ENCODE measurements at places on chromosomes 5 and 9.

DNA sequence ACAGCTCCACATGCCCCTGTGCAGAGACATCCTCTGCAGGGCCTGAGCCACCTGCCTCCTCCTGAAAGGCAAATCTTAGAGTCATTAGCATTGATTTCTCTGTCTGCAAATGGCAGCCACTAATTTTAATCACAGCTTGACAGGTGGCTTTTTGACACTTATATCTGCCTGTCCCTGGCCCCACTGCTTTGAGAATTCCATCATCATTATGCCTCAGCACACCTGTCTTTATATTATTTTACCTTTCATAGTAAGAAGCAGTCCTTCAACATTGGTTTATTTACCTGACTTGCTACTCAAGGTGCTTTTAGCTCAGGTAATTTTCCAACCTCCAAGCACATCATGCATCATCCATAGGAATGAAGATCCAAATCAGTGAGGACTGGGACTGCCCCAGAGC lies 451.3 kb downstream of the MTRR start:
- no peak for DNase-seq

- no peak for DNase-seq
Observed at GRCh38 chr5:4995014-4995413, 145.1 kb upstream of the ADAMTS16 start.

- DNase-seq = no peak
Observed at GRCh38 chr5:103800741-103801495, 238.3 kb upstream of the NUDT12 start.

GRCh38 chr5:31407921-31408693 lies 123.8 kb downstream of the DROSHA start:
- no peak for DNase-seq

- no peak for DNase-seq
Observed at GRCh38 chr9:107949061-107949460, 459.5 kb upstream of the KLF4 start.

GRCh38 chr5:107796797-107797196 lies 126.1 kb upstream of the EFNA5 start:
- no peak for DNase-seq

- no peak for DNase-seq
Observed at GRCh38 chr5:134445856-134446818, 34.5 kb upstream of the CDKN2AIPNL start.

- no peak for DNase-seq
Observed at GRCh38 chr5:66230551-66230950, 86.5 kb downstream of the SREK1 start.

Data from stimulated activated CD4-positive, alpha-beta T cell treated with anti-CD3 and anti-CD28 coated beads, Interleukin-4, amount 100 ng/mL, for 1 hour (primary cell).